ENCODE measurements at places on chromosomes 7 and 10.

DNA sequence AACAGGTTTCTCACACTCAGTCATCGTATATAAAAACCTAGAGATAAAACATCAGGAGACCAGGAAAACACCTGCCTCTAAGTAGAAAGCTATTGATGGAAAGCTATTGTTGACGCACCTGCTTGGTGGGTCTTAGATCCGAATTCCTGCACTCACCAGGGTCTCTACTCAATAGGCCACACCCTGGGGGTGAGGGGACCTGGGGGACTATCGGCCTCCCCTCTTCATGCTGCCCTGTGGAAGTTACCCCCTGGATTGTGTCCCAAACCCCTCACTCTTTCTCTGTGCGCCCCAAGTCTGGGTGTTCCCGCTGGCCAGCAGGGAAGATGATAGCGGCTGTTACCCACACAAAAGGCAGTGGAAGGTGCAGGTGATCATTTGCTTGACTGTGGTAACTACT, 313.0 kb downstream of the WDR37 start:
- no peak for DNase-seq

DNA sequence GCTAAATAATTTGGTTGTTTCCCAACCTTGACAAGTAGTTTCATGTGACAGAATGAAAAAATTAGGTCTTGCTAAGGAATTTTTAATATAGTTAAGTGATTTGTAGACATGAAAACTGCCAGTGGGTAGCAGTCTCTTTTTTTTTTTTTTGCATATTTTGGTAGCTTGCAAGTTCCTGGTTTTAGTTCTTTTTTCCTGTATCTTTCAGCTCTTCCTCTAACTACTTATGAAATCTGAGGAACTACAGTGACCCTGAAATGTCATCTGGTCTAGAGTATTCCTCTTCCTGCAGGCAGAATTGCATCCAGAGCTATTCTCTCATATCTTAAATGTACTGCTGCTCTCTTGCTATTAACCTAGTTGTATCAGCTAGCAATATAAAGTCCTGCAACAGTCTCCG, 160.4 kb downstream of the HDAC9 start:
- DNase-seq: no peak

GRCh38 chr7:137888241-137888640, 41.5 kb upstream of the DGKI start:
- DNase-seq: no peak

DNA sequence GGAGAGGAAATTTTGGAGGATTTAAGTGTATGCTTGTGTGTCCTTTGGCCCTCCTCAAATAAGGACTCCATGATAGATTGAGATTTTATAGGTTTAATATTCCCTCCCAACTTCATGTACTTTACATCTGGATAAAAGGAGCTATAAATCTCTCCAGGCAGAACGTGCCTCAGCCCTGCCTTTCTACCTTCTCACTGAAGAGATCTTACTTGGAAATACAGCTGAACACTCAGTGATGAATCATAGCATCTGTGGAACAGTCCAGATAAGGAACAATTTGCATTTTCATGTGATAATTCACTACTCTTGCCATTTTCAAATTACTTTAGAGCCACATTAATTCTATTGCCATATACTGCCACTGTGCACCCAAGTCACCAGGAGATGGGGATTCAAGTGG, 364.6 kb upstream of the PODXL start:
- DNase-seq: no peak

- DNase-seq: no peak
Observed at GRCh38 chr10:118017850-118018249, 28.9 kb downstream of the RAB11FIP2 start.

GRCh38 chr10:93667795-93668194, 34.6 kb downstream of the FRA10AC1 start:
- DNase-seq: no peak

- DNase-seq: no peak
Observed at GRCh38 chr10:58796824-58797223, 284.2 kb downstream of the BICC1 start.

- DNase-seq: no peak
Observed at GRCh38 chr10:38146579-38147333, 52.6 kb downstream of the ZNF37A start.

DNA sequence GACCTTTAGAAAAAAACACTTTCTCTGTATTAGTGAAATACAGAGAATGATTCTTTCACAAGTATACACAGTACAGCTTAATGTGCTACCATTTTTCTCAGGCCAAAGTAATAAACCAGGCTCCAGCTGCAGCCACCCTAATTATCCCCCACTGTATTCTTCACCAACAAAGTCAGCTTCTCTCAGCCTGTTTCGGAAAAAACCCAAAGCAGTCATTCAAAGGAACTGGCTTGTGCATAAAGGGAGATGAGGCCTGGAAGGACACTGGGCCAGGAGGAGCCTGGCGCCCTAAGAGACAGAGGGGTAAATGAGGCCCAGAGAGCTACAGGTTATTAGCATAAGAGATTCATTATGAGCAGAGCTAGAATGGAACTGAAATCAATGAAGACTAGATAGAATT, 9.2 kb downstream of the USP54 start:
- DNase-seq: no peak

- peak; percentile 53 for DNase-seq
Observed at GRCh38 chr7:116952635-116953371, 498 bp upstream of the ST7 start.

DNA sequence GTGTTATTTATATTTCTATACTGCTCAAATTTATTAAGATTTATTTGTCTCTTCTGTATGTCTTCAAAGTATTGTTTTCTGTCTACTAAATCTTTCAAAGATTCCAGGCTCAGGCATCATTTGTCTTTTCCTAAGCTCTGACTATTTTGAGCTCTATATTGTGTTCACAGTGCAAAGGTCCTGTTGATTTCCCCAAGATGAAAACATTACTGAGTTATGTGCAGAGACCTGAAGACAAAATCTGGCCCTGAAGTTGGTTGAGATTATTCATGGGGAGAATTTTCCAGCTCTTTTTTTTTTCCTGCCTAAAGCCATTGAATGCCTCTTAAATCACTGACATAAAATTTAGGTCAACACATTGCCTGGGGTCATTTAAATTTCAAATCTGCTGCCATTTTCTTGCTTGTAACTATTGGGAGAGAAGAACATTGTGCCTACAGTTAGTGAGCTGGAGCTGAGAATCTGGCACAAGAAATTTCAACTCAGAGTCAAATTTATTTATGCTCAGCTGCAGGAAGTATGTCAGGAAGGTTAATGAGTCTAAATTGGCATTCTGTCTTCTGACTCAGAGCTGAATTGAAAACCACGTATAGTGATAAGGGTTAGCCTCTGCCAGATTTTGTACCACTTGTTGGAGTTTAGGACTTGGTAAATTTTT, 31.6 kb downstream of the CSTF2T start:
- DNase-seq: no peak

DNA sequence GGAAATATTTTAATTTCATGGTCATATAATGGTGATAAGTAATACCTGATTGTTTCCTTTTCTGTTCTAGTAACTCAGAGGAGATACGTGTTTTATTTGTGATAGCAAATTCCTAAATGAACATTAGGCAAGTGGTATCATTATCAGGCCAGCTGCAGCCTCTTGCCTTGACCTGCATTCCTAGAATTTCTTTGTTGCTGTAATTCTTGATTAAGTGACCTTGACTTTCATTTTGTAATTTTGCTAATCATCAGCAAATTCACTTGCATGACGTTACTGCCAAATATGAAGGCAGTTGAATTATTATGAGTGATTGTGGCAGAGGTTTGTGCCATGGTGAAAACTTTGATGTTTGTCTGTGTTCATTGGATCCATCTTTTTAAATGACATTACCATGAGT, 5.6 kb upstream of the AS3MT start:
- no peak for DNase-seq

- DNase-seq: peak; percentile 53
Observed at GRCh38 chr7:13262929-13263530, 575.6 kb downstream of the ARL4A start.

GRCh38 chr7:148340438-148341280, 249.9 kb upstream of the C7orf33 start:
- no peak for DNase-seq

DNA sequence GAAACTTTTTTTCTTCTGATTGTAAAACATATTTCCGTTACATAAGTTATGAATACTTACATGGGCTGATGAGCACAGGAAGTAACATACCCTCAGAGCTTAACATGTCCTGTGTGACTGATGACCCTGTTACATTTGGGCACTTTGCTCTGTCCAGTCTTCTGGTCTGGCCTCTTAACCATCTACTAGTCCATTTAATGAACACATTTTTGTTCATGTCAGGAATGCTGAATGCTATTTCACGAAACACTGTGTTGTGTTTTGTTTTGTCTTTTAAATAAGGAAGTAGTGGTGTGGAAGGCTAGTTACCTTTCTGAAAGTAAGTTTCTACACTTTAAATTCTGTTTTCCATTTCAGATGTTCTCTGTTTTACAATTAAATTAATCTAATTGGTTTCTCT, 77.7 kb downstream of the RBM33 start:
- no peak for DNase-seq

DNA sequence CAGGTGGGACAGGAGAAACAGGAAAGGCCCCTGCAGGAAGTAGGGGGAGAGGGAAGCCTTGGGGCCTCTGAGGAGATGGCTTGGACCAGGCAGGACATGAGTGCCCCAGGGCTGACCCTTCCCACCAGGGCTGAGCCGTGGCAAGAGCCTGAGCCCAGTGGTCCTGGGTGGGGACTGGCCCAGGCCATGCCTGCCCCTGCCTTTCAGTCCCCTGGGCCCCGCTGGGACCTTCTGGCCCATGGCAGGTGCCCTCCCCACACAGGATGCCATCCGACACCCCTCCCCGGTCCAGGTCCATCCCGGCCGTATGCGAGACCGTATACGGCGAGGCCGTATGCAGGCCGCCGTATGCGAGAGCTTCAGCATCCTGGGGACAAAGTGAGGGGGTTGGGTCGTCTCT, 2.0 kb downstream of the GRIFIN start:
- DNase-seq: no peak

GRCh38 chr10:86657396-86658011, 3.2 kb downstream of the OPN4 start:
- DNase-seq: no peak

- DNase-seq: no peak
Observed at GRCh38 chr7:126606331-126606730, 646.4 kb downstream of the GRM8 start.

- DNase-seq: no peak
Observed at GRCh38 chr7:152568972-152569371, 107.0 kb downstream of the XRCC2 start.

GRCh38 chr7:145539910-145540309, 576.7 kb upstream of the CNTNAP2 start:
- no peak for DNase-seq

GRCh38 chr10:1420661-1421362, 316.5 kb downstream of the ADARB2 start:
- peak; percentile 29 for DNase-seq

- no peak for DNase-seq
Observed at GRCh38 chr10:77912576-77912975, 14.0 kb downstream of the DLG5 start.

GRCh38 chr7:84363741-84364140, 169.2 kb upstream of the SEMA3A start:
- no peak for DNase-seq

GRCh38 chr10:70233939-70234300, 691 bp upstream of the PPA1 start:
- no peak for DNase-seq

DNA sequence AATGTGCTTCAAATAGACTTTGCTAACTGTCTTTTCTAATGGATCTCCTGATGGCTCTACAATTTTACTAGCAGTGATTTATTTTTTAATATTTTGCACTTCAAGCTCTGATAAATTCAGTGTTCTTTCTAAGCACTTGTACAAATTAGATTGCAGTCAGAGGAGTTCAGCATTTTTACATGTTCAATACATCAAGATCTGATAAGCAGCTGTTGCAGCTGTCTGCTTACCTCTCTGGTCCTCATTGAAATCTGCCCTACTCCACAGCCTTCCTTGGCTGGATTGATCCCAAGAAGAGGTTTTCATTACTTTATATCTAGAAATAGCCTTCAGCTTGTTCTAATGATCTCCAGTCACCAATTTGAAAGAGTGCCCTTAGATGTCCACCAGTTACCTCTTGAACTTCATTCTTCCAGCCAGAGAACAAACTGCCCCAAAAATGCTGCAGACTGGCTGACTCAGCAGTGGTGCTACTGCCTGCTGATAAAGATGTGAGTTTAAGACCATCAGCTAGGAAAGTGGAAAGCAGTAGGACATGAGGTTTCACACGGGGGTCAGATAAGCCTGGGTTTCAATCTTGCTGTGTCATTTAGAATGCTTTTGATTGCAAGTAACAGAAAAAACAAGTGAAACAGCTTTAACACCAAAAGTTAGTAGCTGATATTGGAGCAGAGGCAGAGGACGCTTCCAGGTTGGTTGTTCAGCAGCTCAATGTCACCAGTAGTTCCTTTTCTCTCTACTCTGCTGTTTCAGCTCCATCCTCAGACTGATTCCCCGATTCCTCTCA, 350.9 kb upstream of the NPVF start:
- DNase-seq: no peak

DNA sequence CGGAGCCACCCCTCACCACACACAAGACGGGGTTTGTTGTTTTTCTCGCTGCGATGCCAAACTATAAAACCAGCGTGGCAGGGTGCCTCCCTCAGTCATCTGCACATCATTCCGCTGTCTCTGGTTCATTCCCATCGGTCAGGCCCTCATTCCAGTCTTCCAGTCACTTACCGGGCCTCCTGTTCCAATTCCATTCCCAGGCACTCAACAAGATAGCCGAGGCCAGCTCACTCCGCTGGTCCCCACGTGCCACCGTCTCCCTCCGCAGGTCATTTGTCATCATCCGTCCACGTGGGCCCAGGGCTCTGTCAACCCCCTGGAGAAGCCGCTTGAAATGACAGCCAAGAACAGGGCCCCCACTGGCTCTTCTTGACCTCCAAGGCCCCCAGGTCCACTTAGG, 6.1 kb upstream of the TMEM184A start:
- no peak for DNase-seq

DNA sequence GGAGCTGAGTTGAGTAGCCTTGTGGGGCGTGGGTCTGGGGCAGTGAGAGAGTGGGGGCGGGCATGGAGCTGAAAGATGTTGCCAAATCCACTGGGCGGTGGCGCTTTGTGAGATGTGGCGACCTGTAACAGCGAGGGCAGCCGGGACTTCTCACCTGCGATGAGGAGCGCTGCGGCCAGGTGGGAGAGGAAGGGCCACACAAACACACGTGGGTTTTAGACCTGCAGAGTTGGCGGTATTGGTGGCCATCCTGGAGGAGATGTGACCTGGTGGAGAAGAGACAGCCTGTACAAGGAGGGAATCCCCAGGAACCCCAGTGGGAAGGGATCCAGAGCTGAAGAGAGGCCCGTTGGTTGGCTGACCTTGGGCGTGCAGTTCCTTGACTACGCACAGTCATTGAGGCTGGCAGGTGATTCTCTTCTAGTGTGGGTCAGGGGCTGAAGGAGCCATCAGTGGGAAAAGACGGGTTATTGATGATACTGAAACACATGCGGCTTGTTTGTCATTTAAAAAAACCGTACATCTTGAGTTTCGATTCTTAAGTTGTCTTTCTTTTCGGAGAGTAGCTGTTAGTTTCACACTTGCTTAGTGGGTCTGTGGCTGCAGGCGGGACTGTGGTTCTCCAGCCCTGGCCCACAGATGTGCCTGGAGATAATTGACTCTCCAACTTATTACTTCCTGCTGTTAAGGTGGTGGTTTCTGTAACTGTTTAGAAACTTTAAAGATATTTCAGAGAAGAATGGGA, 2.4 kb downstream of the CHST12 start:
- DNase-seq: no peak

Measured in muscle of arm (tissue), 14 donors.